A549 treated with ZK216348 at 1 μM for 4 hours (cell line): ENCODE measurements at places on chromosomes 11 and 22. TPM values are rescaled to one million over a fixed set of nuclear protein-coding genes. Genes with fewer than 3 reads are reported as not detected.

APLNR gene
- not detected in 5 replicates for total RNA-seq

DBX1 gene
- total RNA-seq: not detected in 5 replicates

RAG1 gene
- 0.05 to 0.27 TPM (median 0.18 TPM) in 4 of 5 replicates, not detected in the other for total RNA-seq

TRIM3 gene
- 16.3 to 25.3 TPM (median 19.7 TPM) in 5 replicates for total RNA-seq

TEX12 gene
- not detected in 5 replicates for total RNA-seq

DGKZ gene
- total RNA-seq: 32.3 to 55.1 TPM (median 50.6 TPM) in 5 replicates

APOBEC3A gene
- total RNA-seq: not detected in 5 replicates

FOLH1 gene
- not detected in 5 replicates for total RNA-seq

C2CD2L gene
- total RNA-seq: 3.6 to 6.6 TPM (median 6.5 TPM) in 5 replicates

OR51M1 gene
- total RNA-seq: not detected in 5 replicates

CADM1 gene
- total RNA-seq: 21.0 to 29.0 TPM (median 24.9 TPM) in 5 replicates

IRAG1 gene
- total RNA-seq: 0.06 TPM in 1 of 5 replicates, not detected in the others

SLC17A6 gene
- total RNA-seq: not detected in 5 replicates

AIFM3 gene
- total RNA-seq: 1.9 to 5.0 TPM (median 3.7 TPM) in 5 replicates

MACROD1 gene
- 9.5 to 14.4 TPM (median 13.0 TPM) in 5 replicates for total RNA-seq

CELSR1 gene
- 17.2 to 31.0 TPM (median 28.1 TPM) in 5 replicates for total RNA-seq

POU2AF2 gene
- not detected in 5 replicates for total RNA-seq

ZNF280B gene
- 0.74 to 1.9 TPM (median 1.5 TPM) in 5 replicates for total RNA-seq

DSCAML1 gene
- 0.14 to 0.66 TPM (median 0.27 TPM) in 5 replicates for total RNA-seq

MPPED2 gene
- total RNA-seq: not detected in 5 replicates

GAB2 gene
- 4.0 to 6.1 TPM (median 4.5 TPM) in 5 replicates for total RNA-seq

ARHGAP8 gene
- 1.2 to 2.0 TPM (median 1.4 TPM) in 5 replicates for total RNA-seq

RFPL1 gene
- not detected in 5 replicates for total RNA-seq

ART1 gene
- total RNA-seq: not detected in 5 replicates

C11orf16 gene
- total RNA-seq: not detected in 5 replicates

PRRG4 gene
- 0.66 to 1.4 TPM (median 1.0 TPM) in 5 replicates for total RNA-seq

SLC22A24 gene
- total RNA-seq: not detected in 5 replicates

NRGN gene
- 7.3 to 12.6 TPM (median 11.1 TPM) in 5 replicates for total RNA-seq

SCN4B gene
- total RNA-seq: 0.05 to 0.09 TPM in 2 of 5 replicates, not detected in the others

ST3GAL4 gene
- 21.1 to 27.7 TPM (median 27.1 TPM) in 5 replicates for total RNA-seq

RIC3 gene
- total RNA-seq: 1.8 to 3.7 TPM (median 2.9 TPM) in 5 replicates

KREMEN1 gene
- total RNA-seq: 2.6 to 5.4 TPM (median 4.2 TPM) in 5 replicates

F2 gene
- 2.0 to 3.0 TPM (median 2.4 TPM) in 5 replicates for total RNA-seq

DRICH1 gene
- 0.28 to 0.52 TPM (median 0.39 TPM) in 3 of 5 replicates, not detected in the others for total RNA-seq

GAB4 gene
- total RNA-seq: not detected in 5 replicates

GALNT18 gene
- 18.4 to 28.2 TPM (median 23.4 TPM) in 5 replicates for total RNA-seq

SAAL1 gene
- 34.6 to 42.6 TPM (median 40.5 TPM) in 5 replicates for total RNA-seq

GAL gene
- 11.6 to 21.0 TPM (median 18.7 TPM) in 5 replicates for total RNA-seq

OR51B4 gene
- not detected in 5 replicates for total RNA-seq

C22orf31 gene
- not detected in 5 replicates for total RNA-seq

EMID1 gene
- 0.27 to 0.52 TPM (median 0.43 TPM) in 4 of 5 replicates, not detected in the other for total RNA-seq

CRYBA4 gene
- total RNA-seq: not detected in 5 replicates

DRD4 gene
- 0.24 to 0.51 TPM (median 0.35 TPM) in 4 of 5 replicates, not detected in the other for total RNA-seq

ZDHHC13 gene
- total RNA-seq: 13.4 to 19.5 TPM (median 16.8 TPM) in 5 replicates

ZNF280A gene
- 3.0 to 4.3 TPM (median 3.3 TPM) in 5 replicates for total RNA-seq

GATD1 gene
- total RNA-seq: 29.4 to 58.7 TPM (median 49.3 TPM) in 5 replicates

NXPE1 gene
- not detected in 5 replicates for total RNA-seq

GPHA2 gene
- total RNA-seq: not detected in 5 replicates

ADORA2A gene
- total RNA-seq: 0.57 to 0.93 TPM (median 0.69 TPM) in 5 replicates

OR51V1 gene
- not detected in 5 replicates for total RNA-seq
